Activated T-cell treated with anti-CD3 and anti-CD28 coated beads for 24 hours (primary cell): ENCODE measurements at places on chromosomes 7 and 10.

DNA sequence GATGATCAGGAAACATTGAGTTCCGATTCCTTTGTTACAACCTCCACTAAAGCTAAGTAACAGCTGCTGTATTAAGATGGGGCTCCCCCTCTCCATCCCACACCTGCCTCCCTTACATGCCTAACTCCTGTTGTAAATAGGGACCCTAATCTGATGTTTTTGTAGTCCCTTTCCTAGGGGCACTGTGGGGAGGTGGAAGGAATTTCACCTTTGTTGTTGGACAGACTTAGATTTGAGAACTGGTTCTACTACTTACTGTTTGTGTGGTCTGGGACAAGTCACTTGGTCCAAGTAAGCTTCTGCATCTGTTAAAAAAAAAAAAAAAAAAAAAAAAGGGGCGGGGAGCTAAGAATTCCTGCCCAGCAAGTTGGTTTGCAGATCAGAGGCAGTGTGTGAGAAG lies 42.6 kb downstream of the KIAA1217 start:
- DNase-seq = no peak

- no peak for DNase-seq
Measured at GRCh38 chr10:69057261-69057950, 30.5 kb upstream of the SRGN start.

- DNase-seq = no peak
Measured at GRCh38 chr10:122291739-122292138, 20.6 kb downstream of the BTBD16 start.

DNA sequence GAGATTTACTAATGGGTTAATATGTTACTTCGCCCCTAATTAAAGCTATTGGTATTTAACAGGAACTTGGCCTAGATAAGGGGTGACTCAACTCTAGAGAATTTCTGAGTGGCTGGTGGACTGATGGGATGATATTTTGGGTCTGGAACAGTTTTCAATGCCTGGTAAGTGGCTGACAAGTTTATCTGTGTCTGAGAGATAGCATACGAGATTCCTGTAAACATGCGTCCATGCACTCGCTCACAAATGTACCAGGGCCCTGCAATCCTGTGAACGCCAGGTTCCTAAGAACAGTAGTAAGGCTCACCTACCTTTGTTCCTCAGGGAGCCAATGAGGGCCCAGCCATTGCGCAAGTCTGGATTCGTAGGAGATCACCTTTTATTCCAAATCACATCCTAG lies 683.8 kb upstream of the ANKRD30A start:
- no peak for DNase-seq

DNA sequence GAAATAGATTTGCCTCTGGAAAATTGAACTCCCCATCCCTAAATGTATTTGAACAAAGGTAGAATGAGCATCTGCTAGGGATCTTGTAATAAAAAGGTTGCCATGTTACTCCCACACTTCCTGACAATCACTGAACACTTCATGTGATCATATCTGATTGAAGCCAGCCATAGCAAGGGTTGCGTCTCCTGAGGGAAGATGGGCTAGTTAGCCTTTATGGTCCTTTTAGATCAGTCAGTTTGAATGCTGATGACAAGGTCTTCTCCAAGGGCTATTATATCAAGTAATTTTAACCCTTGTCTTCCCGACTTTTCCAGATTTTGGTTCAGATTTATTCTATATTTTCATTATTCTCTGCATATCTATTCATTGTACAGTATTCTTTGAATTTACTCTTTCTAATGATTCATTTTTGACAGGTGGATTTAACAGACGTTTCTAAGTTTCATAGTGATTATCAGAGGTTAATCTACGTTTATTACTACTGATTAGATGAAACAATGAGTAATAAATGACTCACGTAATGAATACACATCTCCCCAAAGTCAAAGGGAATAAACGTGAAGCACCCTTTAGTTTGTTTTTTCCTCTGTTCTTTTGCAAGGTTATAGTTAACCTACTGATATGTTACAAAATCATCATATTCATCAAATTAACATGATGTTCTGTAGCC lies 28.1 kb downstream of the CSGALNACT2 start:
- DNase-seq = no peak

DNA sequence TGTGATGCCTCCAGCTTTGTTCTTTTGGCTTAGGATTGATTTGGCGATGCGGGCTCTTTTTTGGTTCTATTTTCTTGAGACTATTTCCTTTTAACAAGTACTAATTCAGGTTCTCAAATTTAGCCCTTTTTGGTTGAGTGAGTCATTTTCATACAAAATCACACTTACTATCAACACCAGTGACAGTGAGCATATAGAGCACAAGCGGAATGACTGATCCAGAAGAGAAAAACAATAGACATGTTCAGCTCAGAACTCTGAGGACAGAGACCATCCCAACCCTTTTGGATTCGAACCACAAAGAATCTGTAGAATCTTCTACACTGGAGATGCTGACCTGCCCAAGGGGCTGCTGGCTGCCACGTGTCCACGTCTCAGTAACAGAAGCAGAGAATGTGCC lies 56.4 kb upstream of the INSYN2A start:
- no peak for DNase-seq

DNA sequence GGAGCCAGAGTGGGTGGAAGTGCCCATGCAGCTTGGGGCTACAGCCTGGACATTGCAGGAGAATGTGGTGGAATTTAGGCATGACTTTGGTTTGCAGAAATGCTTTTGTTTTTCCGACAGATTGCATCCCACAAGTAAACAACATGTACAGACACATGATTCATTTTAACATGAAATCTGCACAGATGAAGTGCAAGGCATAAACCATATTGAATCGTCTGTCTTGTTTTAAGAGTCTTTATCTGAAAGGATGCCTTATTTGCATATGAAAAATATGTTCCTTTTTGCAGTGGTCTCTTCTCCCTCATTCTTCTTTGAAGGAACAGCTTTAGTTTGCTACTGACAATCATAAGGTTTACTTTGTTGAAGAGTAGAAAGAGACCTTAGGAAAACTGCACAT lies 94.9 kb downstream of the NXPH1 start:
- no peak for DNase-seq

DNA sequence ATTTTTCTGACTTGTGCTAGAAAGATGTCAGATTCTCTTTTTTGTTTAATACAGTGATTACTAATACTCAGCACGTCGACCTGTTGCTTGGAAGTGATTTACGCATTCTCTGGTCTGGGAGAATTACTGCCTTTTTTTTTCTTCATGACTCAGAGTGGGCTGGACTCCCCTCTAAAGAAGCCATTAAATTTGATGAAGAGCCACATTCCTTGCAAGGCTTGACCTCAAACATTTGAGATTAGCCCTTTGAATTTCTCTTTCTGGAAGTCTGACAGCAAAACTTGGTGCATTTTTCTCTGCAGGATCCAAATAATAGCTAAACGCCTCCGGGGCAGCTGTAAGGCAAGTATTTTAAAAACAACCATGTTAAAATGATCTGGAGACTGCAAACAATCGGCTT lies 171.6 kb downstream of the GALNT17 start:
- DNase-seq = no peak

- no peak for DNase-seq
Measured at GRCh38 chr10:8873310-8873709, 818.8 kb downstream of the GATA3 start.

- no peak for DNase-seq
Measured at GRCh38 chr7:110719741-110720140, 371.2 kb upstream of the LRRN3 start.

GRCh38 chr10:119199231-119199992 lies 8.0 kb upstream of the GRK5 start:
- no peak for DNase-seq

- no peak for DNase-seq
Measured at GRCh38 chr10:99555825-99556523, 23.2 kb downstream of the NKX2-3 start.

DNA sequence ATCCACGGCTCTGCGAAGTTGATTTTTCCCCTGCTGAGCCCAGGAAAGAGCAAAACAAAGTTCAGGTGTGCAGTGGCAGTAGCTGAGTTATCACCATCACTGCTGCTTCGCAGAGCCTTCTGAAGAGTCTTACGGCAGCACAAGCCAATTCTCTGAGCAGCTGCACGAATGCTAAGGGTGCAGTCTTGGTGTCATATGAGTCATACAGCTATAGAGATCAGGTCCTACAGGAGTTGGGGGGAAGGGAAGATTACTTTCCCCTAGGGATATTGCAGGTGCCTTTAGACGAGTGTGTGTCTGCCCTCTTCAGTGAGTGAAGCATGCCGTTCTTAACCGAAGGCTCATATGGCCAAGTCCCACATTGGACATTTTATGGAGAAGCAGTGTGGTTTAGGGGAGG lies 227.8 kb downstream of the CELF2 start:
- no peak for DNase-seq

DNA sequence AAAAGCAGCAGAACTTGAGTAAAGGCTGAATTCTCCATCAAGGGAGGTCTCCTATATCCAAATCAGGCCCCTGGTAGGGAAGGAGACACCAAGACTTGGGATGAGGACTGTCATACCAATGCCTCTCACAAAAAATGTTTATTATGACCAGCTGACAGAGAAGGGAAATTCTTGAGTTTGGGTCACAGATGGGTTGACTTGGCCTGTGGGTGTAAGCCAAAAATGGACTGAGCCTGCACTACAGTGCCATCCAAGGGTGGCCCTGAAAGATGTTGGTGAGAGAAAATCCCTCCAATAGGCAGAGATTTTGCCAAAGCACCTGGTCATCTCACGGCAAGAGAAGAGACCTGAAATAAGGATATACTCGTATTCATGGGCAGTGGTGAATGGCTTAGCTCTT lies 27.0 kb upstream of the PPIF start:
- no peak for DNase-seq

DNA sequence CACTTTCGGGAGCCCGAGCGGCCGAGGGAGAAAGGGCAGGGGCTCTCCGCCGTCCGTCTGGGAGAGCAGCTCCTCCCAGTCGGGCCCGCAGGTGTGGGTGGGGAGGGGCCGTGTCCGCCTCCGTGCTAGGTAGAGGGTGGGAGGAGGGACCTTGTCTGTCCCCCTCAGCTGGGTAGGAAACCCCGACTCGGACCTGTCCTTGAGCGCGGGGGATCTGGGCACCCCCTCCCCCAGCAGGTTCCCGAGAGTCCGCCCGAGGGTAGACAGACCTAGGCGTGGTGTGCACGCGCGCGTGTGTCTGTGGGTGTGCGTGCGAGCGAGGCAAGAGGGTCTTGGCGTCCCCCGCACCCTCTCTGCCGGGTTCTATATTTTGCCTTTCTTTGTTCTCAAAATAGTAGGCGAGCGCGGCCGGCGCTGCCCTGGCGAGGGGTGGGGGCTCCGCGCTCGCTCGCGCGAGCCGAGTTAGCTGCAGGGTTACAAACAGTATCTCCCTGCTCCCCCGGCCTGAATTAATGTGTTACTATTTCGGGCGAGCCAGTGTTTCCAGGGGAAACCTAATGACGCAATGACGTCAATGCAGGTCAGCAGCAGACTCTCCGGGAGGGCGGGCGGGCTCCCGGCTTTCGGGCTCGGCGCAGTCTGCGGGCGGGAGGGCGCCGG lies 73.9 kb upstream of the LEP start:
- DNase-seq = no peak

DNA sequence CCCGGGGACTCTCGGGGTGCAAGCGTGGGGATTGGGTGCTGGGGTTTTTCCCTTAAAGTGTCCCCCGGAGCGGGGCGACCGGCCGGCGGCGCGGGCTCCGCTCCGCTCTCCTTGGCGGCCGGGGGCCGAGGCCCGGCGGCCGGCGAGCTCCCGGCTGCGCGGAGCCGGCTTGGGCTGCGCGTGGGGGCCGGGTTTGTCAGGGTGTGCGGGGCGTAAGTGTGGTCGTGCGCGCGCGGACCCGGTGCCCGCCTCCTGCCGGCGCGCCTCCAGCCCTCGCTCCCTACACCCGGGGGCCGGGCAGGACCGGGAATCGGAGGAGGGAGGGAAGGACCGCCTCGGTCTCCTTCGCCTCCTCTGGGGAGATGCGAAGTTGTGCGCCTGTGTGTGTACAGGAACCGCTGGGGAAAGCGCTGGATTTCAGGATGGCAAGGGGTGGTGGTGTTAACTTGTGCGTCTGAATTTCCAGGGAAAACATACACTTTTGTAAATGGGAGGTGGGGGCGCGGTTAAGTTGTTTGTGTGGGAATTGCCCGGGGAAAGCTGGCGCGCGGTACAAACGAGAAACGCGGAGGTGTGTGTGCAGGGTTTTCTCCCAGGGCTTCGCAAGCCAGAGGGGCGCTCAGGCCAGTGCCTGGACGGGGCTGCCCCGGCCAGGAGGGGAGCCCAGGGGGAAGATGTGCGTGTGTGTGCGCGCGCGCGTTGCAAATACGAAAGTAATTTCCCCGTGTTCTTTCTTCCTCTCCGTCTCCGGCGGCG lies 737 bp downstream of the ZMIZ1 start:
- no peak for DNase-seq

DNA sequence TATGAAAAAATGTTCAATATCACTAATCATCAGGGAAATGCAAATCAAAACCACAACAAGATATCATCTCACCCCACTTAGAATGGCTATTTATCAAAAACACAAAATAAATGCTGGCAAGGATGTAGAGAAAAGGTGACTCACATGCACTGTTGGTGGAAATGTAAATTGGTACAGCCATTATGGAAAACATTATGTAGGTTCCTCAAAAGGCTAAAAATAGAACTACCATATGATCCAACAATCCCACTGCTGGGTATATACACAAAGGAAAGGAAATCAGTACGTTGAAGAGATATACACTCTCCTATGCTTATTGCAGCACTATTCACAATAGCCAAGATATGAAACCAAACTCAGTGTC lies 50.2 kb downstream of the CDK1 start:
- no peak for DNase-seq

DNA sequence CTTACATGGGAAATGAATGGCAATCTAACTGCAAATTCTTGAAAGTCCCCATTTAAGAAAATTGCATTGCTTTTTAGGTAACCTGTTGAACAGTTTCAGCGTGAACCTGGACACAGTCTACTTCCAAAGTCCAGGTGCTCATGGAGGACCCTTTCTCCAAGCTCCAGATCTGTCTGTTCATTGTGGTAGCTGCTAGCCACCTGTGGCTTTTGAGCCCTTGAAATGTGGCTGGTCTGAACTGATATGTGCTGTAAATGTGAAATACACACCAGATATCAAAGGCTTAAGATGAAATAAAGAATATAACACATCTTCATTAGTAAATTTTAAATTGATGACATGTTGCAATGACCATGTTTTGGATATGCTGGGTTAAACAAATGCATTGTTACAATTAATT lies 4.2 kb downstream of the CACNB2 start:
- no peak for DNase-seq
